ENCODE measurements at places on chromosomes 3 and 15.

- peak; percentile 94 for DNase-seq
Measured at GRCh38 chr3:45554006-45554666, 40.4 kb upstream of the LIMD1 start.

DNA sequence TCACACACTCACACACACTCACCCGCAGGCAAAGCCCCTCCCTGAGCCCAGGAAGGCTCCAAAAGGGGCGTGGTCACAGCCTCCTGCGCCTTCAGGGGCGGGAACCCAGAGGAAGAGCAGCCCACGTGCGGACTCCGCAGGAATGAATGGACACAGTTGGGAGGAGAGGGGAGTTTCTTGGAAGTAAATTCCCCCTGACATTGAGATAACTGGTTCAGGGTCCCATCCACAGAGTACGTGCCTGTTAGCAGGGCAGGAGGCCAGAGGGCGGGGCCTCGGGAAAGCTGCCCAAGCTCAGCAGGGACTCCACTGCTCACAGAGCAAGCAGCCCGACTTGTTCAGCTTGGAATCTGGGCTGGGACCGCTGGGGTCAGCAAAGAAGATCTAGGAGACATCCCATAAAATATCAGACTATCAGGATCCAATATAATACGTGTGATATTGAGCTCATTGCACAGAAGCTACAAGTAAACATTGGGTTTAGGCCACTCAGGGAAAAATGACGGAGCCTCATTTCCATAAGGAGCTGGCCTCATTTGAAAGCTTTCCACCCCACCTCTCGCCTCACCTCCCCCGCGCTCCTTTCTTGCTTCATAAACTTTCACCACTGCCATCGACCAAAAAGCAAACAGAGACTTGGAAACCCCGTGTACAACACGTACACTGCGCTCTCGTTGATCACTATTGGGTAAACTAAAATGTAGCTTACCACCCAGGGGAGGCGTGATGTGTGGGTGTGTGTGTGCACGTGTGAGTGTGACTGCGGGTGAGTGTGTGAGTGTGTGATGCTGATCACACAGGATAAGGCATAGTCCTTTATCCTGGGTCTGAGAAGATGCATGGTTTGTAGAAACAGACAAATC, 36.0 kb downstream of the TM2D3 start:
- peak; percentile 58 for DNase-seq

GRCh38 chr15:65896236-65896635, 26.9 kb downstream of the RAB11A start:
- DNase-seq: no peak

DNA sequence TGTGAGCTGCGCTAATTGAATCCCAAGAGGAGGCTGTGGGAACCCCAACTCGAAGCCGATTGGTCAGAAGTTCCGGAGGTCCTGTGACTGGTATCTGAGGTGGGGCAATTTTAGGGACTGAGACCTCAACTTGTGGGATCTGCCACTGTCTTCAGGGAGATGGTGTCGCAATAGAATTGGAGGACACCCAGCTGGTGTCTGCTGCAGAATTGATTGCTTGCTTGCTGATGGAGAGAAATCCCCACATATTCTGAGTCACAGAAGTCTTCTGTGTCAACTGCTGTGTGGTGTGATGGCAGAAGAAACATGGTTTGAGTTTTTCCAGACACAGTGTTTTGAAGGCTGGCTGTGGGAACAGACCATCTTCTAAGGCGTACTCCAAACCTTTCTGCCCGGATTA, 99.7 kb upstream of the PLXNA1 start:
- DNase-seq: peak; percentile 70

- peak; percentile 97 for DNase-seq
Measured at GRCh38 chr15:68511073-68511991, 67.5 kb upstream of the CORO2B start.

DNA sequence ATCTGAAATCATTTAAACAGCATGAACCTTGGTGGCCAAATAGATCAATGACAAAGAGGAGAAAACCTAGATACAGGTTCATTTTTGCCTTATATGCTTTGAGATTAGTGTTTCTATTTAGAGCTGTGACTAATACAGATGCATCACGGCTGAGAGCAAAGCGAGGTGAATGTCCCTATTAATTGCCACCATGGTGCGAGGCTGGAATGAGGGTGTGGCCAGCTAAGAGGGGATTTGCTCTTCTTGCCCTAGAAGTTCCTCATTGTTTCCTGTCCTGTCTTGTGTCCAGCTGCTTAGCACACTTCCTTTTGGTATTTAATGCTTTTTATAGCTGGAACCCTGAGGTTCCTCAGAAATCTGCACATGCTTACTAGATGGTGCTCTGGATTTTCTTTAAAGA, 339.1 kb upstream of the RGMA start:
- no peak for DNase-seq

GRCh38 chr3:194323785-194324735, 27.1 kb downstream of the CPN2 start:
- DNase-seq: peak; percentile 93

- DNase-seq: peak; percentile 67
Measured at GRCh38 chr3:120561251-120562045, 34.7 kb upstream of the NDUFB4 start.

- no peak for DNase-seq
Measured at GRCh38 chr3:116563351-116563750, 118.1 kb upstream of the LSAMP start.

GRCh38 chr3:112469671-112470070, 29.6 kb downstream of the BTLA start:
- no peak for DNase-seq

- no peak for DNase-seq
Measured at GRCh38 chr3:102790747-102791325, 356.0 kb downstream of the ZPLD1 start.

GRCh38 chr15:39495871-39496840, 84.7 kb upstream of the THBS1 start:
- DNase-seq: peak; percentile 23

DNA sequence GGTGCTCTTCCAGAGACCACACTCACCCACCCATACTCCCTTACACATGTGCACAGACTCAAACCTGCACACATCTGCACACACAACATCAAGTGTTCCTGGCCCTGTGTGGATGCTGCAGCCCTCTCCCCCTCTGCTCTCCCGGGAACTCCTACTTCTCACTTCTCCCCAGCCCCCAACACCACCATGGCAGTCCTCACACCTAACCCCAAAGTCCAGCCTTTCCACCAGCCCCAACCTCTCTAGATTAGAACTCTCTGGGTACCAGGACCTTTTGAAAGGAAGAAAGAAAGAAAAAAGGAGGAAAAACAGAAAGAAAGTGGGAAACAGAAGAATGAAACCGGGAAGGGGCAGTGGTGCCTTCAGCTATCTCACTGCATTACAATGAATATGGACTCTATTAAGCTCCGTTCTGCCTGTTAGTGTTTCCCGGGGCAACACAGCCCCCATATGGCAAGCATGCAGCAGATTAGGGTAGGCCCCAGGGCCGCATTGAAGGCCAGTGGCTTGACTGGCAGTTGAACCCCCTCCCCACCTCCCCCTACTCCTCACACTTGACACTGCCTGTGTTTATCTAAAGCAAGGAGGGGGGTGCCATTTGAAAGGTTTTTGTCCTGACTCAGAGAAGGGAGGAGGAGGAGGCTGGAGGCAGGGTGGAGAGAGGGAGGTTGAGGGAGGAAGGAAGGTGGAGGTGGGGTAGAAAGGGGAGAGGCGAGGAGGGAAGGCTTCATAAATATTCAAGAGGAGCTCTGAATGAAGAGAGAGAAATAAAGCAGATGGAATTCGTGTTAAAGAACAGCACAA, 30.1 kb downstream of the BOC start:
- DNase-seq: peak; percentile 72

GRCh38 chr3:174791161-174791560, 68.0 kb upstream of the NAALADL2 start:
- no peak for DNase-seq

DNA sequence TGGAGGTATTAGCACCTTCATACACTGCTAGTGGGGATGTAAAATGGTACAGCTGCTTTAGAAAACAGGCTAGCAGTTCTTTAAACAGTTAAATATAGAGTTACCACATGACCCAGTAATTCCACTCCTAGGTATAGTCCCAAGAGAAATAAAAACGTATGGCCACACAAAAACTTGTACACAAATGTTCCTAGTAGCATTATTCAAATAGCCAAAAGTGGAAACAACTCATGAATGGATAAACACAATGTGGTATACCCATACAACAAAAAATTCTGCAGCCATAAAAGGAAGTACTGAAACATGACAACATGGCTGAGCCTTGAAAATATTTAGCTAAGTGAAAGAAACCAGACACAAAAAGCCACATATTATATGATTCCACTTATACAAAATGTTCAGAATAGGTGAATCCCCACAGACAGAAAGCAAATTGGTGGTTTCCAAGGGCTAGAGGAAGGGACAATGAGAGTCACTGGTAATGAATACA, 40.8 kb upstream of the KLF13 start:
- DNase-seq: no peak

GRCh38 chr3:59081071-59081470, 31.2 kb upstream of the CFAP20DC start:
- DNase-seq: no peak

- DNase-seq: peak; percentile 5
Measured at GRCh38 chr3:68306571-68306970, 625.8 kb downstream of the TAFA4 start.

DNA sequence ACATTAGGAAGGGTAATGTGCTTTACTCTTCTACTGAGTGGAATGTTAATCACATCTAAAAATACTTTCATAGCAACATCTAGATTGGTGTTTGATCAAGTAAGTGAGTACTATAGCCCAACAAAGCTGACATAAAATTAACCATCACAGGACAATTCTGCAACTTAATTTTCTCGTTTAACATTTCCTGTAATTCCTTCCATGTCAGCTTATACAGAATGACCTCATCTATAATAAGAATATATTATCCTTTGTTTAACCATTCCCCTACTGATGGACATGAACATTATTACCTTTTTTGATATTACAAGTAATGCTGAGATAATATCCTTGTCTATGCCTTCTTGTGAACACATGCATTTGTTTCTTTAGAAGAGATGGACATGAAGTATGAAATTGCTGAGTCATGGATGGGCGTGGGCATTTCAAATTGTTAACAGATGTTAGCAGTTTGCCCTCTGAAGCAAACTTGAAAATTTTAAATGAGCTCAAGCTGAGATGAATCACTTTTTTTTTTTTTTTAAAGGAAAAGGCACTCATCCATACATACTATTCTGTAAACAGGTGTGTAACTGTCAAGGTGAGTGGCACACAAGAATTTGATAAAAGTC, 85.1 kb downstream of the OXNAD1 start:
- DNase-seq: peak; percentile 91

GRCh38 chr3:64188810-64189560, 36.3 kb downstream of the PRICKLE2 start:
- peak; percentile 97 for DNase-seq

DNA sequence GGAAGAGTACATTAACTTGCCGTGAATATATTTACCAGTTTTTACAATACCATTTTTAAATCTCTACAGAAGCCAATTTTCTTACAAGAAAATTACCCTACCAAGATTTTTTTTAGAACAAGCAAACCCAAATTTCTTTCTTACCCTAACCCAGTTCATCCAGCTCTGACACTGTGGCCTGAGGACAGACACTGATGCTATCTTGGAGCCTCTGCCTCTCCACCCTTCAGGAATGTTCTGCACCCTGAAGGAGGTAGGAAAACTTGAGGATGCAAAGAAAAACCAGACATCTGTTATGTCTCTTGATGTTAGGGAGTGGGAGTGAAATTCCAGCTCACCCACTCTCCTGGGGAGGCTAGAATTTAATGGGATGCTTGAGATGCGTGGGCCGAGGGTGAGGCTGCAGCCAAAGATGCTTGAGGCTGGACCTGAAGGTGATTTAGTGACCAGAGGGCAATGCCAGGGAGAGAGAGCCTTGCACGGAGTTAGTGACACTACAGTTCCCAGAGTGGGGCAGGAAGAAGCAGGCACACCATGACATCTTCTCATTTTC, 69.9 kb downstream of the LIPC start:
- DNase-seq: peak; percentile 11

DNA sequence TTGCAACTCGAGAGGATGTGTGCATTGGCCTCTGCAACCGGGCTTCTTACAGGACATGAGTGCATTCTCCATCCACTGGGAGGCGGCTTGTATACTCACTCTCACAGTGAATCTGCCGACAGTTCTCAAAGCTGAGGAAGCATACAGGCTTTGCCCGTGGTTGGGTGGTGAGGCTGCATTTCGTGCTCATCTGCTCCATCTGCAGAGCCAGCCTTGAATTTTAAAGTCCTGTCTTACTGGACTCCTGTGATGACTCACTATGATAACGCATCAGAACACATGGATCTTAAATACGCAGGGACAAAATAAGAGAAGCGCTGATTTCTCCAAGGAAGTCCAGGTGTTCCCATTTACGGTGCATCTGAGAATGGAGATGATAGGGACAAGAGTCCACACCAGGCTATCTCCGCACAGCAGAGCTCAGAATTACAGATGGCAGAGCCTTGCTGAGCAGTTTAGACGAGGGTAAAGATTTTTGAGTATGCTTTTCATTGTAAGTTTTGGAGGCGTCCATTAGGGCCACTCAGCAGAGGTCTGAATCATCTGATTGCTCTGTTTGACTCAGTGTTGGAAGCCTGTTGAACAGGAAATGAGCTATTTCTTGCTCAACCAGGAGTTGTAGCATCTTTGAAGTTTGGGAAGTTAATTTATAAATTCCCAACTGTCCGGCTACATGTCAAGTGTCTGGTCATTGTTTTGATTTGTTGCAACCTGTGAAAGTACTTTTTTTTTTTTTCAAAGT, 87.1 kb downstream of the GABRG3 start:
- DNase-seq: peak; percentile 50

DNA sequence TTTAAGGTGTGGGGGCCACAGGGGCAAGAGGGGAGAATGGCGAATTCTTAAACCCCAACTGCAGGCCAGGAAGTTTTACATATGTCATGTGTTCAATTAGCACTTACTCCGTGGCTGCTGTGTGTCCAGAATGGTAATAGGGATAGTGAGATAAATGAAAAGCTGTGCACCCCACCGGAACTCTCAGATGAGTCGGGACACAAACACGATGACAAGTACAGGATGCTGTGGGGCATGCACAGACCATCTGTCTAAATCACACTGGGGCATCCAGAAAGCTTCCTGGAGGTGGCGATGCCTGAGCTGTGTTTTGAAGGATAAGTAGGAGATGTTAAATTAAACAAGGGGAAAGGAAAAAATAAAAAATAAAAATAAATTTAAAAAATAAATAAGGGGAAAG, 18.3 kb upstream of the TMEM158 start:
- no peak for DNase-seq

DNA sequence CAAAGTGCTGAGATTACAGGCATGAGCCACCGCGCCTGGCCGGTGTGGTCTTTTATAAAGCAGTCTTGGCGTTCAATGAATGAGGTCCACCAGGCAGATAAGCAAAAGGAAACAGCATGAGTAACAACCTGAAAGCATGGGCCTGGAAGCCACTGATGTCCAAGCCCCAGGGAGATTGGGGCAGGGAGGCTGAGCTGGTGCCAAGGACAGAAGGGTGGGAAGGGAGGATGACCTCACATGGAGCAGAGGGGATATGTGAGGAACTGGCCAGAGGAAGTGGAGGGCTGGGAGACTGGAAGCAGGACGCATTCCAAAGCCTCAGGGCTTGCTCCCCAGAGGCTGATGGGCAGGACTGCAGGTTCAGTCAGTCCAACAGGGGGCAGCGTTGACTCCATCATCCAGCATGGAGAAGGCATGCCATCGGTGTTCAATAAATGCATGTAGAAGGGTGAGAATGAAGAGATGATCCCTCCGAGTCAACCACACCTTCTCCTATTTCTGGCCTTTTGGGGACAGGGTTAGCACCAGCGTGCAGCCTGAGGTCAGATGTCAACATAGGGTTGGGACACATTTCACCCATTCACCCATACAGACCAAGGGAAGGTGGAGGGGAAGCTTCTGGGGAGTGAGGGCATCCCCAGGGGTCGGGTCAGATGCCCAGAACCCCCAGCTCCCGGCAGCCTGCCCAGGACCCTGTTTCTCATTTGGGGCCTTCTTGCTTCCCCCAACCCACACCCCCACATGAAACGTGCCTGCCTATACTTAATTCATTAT, 14.8 kb downstream of the MYL3 start:
- DNase-seq: peak; percentile 74
